ENCODE measurements at places on chromosomes 2 and 18.

DNA sequence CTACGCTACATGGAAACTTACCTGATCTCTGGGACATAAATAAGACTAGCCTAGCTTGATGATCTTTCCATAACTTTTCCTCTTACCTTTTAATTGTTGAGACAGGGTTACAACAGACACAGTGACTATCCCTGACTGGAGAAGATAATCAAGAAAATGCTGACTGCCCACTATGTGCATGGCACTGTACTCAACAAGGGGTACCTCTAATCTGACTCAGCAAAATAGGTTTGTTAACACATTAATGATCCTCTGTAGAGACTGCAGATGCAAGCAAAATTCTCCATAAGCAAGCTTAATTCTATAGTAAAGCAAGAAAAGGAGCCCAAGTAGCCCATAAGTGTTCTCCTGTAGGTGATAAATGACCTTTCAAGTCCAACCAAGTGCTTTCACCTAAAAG lies 25.5 kb downstream of the ACVR1C start:
- DNase-seq = no peak

- no peak for DNase-seq
Measured at GRCh38 chr2:240795916-240796510, 24.0 kb downstream of the KIF1A start.

DNA sequence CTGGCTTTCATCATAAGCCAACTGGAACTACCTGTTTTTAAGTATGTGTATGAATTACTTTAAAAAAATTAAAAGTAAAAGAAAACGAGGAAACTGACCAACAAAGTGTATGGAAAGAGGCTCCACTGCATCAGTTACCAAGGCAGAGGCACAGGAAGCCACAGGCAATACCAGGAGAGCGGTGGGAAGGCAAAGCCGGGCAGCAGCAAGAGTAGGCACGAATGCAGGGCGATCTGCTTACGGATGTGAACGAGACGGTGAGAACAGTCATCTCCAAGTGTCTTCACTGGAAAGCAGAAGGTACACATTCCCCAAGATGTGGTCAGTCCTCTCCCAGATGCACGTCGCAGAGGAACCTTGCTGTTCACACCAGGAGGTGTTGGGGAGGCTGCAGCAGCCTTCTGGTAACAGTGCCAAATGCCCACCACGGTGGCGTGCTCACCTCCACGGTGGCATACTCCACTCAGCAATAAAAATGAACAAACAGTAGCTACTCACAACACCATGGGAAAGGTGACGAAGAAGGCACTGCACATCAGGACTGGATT lies 43.1 kb downstream of the HS6ST1 start:
- no peak for DNase-seq

- DNase-seq = no peak
Measured at GRCh38 chr2:76075126-76075525, 364.4 kb upstream of the GCFC2 start.

DNA sequence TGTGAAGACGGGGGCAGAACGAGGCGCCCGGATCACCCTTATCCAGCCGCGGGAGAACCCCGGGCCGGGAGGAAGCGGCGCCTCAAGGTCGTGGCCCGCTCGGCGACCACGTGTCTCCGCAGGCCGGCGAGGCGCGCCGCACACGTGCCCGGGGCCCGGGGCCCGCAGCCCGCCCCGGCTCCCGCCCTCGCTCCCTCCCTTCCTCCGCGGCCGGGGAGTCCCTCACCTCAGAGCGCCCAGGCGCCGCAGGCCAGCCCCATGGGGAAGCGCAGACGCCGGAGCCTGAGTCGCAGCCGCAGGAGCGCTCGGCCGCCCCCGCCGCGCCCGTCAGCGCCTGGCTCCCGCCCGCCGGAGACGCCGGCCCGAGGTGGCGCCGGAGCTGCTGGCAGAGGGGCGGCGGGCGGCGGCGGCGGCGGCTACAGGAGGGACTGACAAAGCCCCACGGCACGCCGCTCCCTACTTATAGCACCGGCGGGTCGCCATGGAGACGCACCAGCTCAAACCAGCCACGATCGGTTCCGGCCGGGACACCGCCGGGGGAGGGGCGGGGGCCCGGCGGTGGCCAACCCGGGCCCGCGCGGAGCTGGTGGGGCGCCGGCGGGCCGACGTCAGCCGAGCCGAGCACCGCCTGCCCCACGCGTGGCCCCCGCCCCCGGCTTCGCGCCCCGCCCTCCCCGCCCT lies at the start of gene ODC1:
ODC1 (minus strand) TSS at position 433 of the 681 bp plus-strand sequence. CDS start 3,295 bp downstream, outside the sequence.
- no peak for DNase-seq

- DNase-seq = no peak
Measured at GRCh38 chr2:237256887-237257286, 157.1 kb downstream of the COL6A3 start.

DNA sequence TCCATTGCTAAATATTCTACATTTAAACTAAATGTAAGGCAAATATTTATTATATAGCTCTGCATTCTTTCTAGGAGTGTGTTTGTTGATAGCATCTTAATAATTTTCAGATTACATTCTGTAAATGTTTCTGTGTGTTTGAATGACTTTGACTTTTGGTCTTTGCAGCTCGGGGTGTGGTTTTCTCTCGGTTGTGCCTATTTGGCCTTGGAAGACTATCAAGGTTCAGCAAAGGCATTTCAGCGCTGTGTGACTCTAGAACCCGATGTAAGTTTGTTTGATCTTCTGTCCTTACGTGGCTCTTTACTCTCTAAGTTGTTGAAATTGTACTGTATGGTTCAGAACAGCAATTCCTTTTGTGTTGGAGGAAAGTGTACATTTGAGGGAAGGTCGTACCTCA lies 149.9 kb downstream of the TTC27 start:
- no peak for DNase-seq

DNA sequence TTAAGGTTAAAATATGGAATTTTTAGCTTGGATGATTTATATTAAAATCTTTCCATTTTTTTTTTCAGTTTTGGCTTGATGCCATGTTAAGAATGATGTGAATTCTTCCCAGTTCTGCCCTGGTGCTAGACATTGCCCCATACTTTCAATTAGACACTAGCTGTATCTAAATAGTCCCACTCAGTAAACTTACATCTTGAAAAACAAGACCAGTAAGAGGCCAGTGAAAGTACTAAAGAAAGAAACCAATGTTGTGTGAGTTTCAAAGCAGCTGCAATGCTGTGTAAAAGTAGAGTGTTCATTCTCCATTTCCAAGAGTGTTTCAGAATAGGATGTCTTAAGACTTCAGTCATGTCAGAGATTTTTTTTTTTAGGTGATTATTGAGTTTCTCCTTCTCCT lies 40.0 kb upstream of the CYBRD1 start:
- no peak for DNase-seq

GRCh38 chr2:119772767-119773166 lies 13.0 kb downstream of the PTPN4 start:
- DNase-seq = no peak

DNA sequence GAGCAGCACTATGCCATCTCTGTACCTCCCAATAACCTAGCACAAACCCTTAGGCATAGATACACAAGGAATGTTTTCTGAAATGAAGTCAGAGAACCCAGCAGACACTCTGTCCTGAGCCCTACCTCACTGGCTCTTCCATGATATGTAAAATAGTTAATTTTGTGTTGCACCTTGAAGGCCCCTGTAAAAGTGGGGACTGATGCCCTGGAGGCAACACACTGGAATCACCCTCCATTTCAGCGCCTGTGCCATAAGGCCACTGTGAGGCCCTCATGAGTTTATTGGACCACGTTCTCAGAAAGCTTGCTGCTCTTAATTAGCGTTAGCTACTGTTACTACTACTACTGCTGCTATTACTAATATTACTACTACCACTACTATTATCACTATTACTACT lies 670.1 kb upstream of the SOX11 start:
- no peak for DNase-seq

GRCh38 chr2:234348081-234348480 lies 148.8 kb downstream of the ARL4C start:
- DNase-seq = no peak

- no peak for DNase-seq
Measured at GRCh38 chr18:44672506-44672905, 8.2 kb upstream of the SETBP1 start.

- DNase-seq = no peak
Measured at GRCh38 chr2:20999906-21000645, 43.8 kb downstream of the APOB start.

- no peak for DNase-seq
Measured at GRCh38 chr2:62339413-62339812, 143.5 kb downstream of the B3GNT2 start.

GRCh38 chr18:74153377-74153776 lies 5.1 kb downstream of the TIMM21 start:
- DNase-seq = no peak

GRCh38 chr18:34726286-34727004 lies 16.3 kb downstream of the DTNA start:
- DNase-seq = no peak

GRCh38 chr18:28823506-28824182 lies 646.7 kb upstream of the CDH2 start:
- no peak for DNase-seq

DNA sequence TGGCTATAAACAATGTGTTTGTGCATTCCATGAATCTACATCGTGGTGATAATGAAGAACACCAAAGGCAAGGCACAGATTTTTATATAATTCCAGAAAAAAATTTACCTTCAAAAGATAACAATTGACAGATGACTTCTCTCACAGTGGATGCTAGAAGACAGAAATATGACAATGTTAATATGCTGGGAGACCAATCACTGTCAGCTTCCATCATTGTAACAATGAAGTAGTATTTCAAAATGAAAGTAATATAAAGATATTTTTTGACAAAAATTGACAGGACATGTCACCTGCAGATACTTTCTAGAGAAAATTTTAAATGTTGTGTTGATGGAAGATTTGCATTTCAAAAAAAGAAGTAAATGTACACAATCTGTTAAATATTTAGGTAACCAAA lies 1925.9 kb upstream of the LRRTM1 start:
- DNase-seq = no peak

GRCh38 chr18:36046898-36047297 lies 20.5 kb downstream of the RPRD1A start:
- DNase-seq = no peak

- no peak for DNase-seq
Measured at GRCh38 chr18:46748466-46748865, 8.4 kb downstream of the ST8SIA5 start.

- no peak for DNase-seq
Measured at GRCh38 chr2:241563571-241563980, 5.0 kb downstream of the BOK start.

DNA sequence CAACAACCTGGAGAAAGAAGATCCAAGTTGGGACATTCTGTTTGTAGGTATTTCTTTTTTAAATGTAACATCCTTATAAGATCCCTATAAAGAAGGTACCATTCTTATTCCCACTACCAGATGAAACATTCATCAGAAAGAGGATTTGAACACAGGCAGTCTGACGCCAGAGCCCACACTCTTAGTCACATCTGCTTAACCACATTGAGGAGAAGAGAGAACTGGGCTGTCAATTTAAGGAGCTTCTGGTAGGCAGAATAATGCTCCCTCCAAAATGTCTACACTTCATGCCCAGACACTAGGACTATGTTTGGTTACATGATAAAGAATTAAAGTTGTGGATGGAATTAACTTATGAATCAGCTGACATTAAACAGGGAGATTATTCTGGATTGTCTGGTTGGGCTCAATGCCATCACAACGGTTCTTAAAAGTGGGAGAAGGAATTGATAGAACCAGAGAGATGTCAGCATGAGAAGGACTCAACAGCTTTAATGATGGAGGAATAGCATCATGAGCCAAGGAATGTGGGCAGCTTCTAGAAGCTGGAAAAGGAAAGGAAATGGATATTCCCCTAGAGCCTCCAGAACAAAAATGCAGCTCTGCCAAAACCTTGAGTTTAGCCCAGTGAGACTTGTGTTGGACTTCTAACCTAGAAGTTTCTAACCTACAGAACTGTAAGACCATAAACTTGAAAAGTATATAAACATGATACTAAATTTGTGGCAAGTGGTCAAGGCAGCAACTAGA lies 82.2 kb downstream of the KLF7 start:
- DNase-seq = no peak

DNA sequence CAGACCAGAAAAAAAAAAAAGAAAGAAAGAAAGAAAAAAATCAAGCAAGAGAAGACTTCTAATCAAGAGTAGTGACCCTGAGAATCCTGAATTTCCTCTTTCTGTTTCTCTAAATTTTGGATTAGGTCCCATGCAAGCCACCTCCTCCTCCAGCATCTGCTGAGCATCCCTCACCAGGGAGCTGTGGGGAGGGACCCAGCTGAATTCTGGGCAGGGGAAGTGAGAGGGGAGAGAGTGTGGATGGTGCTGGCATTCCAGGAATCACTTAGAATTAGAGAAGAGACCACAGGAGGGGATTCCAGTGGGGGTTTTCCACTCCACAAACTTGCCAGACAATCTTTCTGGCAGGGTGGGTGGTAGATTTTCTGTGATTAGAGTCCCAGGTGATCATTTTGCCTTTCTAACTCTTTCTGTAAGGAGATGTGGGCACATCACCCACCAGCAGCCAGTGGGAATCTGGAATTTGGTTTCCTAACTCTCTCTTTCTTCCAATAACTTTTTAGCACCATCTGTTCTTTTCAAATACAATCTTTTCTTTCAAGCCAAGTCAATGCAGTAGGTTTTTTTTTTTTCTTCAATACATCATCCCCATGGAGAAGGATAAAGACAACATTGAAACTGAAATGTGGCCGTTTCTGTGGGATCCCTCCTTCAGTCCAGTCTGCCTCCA lies 279.2 kb downstream of the CLIP4 start:
- DNase-seq = no peak

DNA sequence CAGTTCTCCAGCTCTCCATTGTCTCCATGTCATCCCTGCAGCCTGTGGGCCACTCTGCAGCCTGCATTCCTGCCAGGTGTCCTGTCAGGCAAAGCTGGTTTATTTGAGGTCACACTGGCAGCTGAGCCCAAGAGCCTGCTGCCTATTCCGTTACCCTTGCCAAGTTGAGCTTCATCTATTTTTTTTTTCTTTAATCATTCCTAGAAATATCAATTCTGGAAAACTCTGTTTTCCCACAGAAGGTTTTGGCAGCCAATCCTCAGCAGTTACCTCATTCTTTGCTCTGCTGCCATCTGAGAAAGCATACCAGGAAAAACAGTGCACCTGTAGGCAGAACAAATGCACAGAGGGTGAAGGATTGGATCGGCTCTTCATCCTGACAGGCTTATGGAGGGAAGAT lies 411.0 kb upstream of the ACVR2A start:
- DNase-seq = no peak

DNA sequence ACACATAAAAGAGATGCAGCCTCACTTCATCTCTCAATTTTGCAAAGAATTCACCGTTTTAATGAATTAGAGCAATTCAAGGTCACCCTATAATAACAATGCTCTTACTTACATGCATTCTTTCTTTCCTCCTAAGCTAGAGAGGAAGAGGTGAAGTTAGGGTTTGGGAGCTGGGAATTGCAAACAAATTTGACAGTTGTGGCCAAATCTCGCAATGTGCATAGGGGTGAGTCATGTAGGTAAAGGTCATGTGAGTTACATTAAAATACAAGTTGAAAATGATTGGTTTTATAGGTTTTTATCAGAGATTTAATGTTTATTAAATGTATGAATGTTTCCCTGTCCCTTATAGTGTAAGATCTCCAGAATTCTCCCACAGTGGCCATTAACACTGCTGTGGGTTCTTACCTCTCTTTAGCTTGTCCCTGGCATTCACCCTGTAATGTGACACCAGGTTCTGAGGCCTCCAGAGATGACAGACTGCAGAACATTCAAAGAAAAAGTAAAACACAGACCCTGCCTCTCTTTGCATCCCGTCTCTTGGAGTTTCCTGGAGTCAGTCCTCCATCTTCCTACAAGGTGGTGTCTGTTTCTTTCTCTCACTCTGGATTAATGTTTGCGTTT lies 53.7 kb upstream of the LGALSL start:
- no peak for DNase-seq

GRCh38 chr2:205957452-205958154 lies 128.4 kb downstream of the INO80D start:
- peak; percentile 47 for DNase-seq
